ENCODE measurements at places on chromosomes 7 and 10.

GRCh38 chr10:74333174-74333573 lies 182.2 kb downstream of the ADK start:
- no peak for DNase-seq

- no peak for DNase-seq
Observed at GRCh38 chr10:52645187-52645758, 127.3 kb downstream of the MBL2 start.

- no peak for DNase-seq
Observed at GRCh38 chr7:132526111-132526740, 50.0 kb downstream of the PLXNA4 start.

- no peak for DNase-seq
Observed at GRCh38 chr7:130090745-130091532, 20.6 kb downstream of the KLHDC10 start.

DNA sequence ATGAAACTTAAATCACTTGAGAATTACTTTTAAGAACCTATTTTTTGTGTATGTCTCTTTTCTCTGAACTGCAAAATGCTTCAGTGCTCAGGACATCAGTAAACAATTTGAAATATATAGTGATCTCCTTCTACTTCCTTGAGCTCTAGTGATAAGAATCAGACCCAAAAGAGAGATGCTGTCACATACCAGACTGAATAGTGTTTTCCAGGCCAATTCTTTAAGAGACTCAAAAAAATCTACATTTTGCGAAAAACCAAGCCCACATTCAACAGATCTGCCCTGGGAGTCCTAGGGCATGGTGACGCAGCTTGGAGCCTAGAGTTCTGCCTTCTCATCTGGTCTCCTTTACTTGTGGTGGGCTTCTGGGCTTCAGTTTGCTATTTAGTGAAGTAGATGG lies 72.1 kb upstream of the SLC13A1 start:
- DNase-seq = no peak

- DNase-seq = no peak
Observed at GRCh38 chr10:15172306-15172840, 3.9 kb upstream of the NMT2 start.

DNA sequence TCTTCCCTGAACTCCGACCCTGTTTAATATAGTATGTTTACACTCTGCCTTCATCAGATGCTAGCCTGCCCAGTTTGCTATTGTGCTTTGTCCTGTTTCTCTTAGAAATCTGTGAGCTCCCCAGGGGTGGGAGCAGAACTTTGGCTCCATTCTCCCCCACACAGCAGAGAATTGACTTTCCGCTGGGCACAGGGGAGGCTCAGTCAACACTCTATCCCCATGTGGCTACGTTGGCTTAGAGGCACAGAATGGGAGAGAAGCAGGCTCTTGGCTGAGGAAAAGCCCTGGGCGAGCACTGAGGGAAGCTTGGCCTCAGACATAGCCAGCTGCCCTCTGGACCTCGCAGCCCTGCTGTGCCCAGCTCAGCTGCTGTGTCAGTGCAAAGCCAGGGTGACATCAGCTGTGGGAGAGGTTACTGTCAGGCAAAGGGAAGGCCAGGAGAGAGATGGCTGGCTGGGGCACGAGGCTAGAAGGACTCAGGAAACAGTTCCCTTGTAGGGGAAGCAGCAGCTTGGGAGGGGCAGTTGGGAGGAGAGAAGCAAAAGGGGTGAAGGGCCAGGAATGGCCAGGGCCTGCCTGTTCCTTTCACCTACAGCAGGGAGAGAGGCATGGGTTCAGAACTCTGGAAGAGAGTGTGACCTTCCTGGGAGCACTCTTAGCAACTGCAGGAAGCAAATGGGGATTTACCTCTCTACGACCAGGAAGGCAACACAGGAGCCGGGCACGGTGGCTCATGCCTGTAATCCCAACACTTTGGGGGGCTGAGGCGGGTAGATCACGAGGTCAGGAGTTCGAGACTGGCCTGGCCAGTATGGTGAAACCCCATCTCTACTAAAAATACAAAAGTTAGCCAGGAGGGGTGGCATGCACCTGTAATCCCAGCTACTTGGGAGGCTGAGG lies 5.8 kb upstream of the SCD start:
- no peak for DNase-seq

DNA sequence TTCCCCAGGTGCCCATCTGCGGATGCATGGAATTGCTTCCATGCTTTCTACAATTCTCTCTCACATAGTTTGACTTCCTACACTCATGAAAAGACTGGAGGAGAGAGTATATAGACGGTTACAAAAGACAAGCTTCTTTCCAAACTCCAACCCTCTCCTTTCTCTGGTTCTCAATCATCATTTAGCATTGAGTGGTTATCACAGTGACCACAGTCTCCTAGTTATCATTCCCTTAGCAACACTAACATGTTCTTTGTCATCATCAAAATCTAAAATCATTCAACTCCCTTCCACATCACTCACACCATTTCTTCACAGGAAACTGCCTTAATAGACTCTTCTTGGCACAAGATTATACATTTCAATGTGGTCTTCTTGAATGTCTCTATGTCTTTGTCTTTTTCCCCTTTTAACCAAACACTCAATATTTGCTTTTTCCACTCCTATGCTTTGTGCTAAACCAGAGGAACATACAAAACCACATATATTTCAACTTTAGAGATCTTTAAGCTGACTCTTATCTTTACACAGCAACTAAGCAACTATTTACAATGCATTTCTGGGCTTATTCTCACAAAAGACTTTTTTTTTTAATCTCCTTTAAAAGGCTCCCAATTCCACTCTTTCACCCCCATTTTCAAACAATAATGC lies 126.3 kb downstream of the CNOT4 start:
- DNase-seq = no peak

DNA sequence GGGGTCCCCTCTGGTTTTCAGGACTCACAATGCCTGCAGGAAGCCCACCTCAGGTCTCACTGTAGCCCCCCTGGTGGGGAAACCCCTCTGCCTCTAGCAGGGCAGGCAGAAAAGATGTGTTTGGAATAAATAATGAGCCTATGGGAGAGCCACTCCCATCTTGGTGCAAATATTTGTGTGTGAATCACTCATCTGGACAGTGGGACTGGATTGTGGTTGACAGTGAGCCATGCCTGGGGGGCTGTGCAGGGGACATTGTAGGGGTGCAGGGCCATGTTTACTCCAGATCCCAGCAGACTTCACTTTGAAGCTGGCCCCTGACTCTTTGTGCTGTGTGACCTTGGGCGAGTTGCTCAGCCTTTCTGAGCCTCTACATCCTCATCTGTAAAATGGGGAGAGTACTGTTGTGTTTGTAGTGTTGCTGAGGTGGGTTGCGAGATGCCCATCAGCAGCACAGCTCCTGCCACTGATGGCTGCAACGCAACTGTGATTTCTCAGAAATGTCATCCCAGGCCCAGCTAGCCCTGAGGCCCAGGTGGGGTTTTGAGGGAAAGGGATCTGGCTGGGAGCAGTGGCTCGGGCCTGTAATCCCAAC lies 20.7 kb downstream of the GTF2IRD1 start:
- DNase-seq = no peak

DNA sequence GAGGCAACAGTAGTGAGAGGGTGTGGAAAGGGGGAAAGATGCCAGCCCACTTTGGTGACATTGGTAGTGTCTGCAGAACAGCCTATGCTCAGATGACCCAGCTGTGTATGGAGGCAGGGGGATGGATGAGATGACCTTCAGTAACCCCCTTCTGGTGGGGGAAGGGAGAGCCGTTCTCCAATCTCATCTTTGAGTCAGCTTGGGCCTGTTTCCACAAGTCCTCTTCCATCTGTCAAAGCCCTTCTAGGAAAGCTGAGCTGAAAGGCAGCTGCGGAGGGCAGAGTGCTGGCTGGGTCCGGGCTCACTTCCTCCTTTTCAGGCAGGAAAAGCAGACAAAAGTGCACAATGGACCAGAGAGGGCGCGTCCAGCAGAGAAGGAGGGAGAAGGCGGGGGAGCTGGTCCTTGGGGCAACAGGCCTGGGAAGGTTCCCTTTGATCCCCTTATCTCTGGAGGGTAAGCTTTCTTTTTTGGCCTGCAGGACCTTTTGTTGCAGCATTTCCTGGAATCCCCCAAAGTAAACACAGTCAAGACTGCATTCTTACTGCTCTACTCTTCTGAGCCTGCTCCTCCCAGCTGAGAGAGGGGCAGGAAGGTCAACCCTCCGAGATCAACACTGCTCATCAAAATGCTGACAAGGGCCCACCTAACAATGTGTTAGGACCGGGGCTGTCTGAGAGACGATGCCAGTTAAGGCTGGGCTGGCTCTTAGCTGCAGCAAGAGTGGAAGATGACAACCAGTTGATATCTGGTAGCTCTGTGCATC lies 1.2 kb upstream of the LRMDA start:
- DNase-seq = peak; percentile 73
